Activated CD4-positive, CD25-positive, alpha-beta regulatory T cell (primary cell): ENCODE measurements at places on chromosomes 2 and 18.

- no peak for DNase-seq
These were observed 87.5 kb downstream of the CCDC85A start for GRCh38 chr2:56271275-56271674.

DNA sequence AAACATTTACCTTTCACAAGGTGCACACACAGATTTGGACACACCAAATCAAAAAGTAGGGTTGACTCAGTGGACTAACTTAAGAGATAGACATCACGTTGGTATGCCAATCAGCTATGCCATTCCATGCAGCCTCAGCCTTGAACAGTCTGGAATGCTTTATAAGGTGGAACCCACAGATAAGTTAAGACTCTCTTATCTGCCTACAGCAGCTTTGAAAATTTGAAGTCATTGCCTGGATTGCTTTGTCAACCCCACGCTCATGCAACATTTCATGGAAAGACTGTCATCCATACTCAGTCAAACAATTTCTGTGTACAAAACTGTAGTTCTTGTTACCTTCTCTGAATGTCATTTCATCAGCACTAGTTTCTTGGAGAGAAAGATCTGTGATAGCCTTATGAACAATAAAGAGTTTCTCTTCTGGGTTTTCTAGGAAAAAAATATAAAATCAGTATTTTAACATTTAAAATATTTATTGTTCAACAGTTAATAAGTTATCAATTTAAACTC is 1.2 kb downstream of the ERMN start:
- no peak for DNase-seq

DNA sequence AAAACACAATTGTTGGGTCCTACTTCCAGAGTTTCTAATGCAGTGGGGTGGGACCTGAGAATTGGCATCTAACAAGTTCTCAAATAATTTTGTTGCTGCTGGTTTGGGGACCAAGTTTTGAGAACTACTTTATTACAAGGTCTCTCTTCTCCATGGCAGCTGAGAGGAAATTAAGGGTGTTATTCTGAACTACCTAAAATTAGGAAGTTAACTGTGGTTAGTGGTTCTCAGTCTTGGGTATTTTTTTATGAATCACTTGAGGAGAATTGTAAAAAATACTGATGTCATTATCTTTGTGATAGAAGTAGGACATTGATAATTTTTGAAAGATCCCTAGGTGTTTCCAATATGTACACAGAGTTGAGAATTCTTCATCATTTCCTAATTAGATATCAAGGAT is 210.2 kb downstream of the MC4R start:
- no peak for DNase-seq

DNA sequence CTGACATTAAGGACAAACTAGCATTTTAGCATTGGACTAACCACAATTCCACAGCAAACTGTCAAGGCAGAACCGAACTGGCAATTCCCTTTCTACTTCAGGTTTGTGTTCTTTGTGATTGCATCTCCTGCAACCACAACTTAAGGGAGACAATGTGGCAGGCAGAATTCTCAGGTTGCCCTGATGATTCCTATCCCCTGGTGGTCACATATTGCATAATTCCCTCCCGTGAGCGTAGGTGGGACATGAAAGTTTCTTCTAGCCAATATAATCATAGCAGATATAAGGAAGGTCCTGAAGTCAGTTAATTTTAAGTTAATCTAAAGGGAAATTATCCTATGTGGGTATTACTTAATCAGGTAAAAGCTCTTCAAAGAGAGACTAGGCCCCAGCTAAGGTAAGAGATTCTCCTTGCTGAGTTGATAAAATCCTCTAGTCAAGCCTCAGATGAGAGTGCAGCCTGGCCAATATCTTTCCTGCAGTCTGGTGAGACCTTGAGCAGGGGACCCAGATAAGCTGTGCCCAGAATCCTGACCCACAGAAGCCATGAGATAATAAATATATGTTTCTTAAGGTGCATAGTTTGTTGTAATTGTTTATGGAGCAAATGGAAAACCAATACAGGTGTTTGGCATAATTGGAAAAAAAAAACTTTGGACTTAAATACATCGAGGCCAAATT is 45.9 kb upstream of the TNP1 start:
- no peak for DNase-seq

- DNase-seq: no peak
These were observed 25.0 kb downstream of the SH3YL1 start for GRCh38 chr2:238869-239268.

DNA sequence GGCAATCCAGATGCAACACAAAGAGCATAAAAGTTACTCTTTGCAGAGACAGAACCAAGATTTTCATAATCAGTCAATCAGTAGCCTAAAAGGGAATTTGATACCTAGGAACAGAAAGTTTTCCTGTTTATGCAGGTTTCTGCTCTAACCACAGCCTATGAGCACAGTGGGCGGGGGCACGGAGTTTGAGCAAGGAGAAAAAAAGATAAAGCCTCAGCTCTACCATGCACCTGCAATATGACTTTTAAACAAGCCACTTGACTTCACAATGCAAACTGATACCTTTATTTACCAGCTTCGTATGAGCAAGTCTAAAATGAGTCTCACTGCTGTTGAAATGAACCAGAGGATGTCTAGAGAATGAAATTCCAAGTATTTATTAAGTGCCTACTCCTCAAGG is 5.6 kb upstream of the LRATD1 start:
- no peak for DNase-seq

DNA sequence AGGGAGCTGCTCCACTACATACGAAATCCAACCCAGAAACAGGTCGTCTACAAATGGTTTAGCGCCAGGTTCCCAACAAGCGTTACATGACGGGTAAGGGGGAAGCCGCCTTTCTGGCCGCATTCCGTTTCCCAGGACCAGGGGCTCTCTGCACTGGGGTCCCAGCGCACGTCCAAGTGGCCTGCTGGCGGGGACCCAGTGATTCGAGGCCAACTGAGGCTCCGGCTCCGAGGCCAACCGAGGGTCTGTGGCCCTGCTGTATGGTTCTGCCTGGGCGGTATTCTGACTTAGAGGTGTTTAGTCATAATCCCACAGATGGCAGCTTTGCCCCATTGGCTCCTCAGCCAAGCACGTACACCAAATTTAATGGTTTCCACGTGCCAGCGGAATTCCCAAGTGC is 127.2 kb downstream of the PKP4 start:
- DNase-seq: no peak

- DNase-seq: no peak
These were observed 20.4 kb downstream of the STAM2 start for GRCh38 chr2:152155209-152155608.

DNA sequence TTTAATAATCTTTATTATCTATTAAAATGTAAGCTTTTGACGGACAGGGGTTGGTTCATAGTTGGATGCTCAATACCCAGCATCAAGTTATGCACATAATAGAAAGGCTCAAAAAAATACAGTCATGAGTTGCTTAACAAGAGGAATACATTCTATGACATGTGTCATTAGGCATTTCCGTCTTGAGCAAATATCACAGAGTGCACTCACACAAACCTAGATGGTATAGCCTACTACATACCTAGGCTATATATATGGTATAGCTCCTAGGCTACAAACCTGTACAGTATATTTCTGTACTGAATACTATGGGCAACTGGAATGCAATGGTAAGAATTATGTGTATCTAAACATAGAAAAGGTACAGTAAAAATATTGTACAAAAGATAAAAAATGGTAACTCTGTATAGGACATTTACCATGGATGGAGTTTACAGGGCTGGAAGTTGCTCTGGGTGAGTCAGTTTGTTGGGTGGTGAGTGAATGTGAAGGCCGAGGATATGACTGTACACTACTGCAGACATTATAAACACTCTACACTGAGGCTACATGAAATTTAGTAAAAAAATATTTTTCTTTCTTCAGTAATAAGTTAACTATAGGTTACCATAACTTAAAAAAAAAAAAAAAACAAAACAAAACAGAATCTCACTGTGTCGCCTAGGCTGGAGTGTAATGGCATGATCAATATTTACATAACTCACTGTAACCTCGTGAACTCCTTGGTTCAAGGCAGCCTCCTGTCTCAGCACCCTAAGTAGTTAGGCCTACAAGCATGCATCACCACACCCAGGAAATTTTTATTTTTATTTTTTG is 201.2 kb downstream of the NBAS start:
- DNase-seq: no peak

- peak; percentile 36 for DNase-seq
These were observed 207.9 kb downstream of the ARL4C start for GRCh38 chr2:234288974-234289455.

DNA sequence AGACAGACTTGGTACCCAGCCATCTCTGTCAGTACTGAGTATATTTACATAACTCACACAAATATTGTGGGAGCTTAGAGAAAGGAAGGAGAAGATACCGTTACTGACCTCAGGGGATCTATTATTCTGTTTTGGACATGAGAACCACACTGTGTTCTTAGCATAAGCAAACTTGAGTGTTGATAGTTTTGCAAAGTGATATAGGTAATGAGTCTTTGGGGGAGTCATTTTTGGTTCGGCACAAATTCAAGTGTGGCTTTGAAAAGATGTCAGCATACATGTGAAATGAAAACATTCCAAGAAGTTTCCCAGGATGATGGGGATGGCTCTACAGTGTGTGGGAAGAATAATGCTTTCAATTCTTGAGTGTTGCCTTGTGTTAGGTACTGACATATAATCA is 24.1 kb downstream of the SMARCAL1 start:
- no peak for DNase-seq

- no peak for DNase-seq
These were observed 268.4 kb downstream of the GPD2 start for GRCh38 chr2:156704617-156705016.

- DNase-seq: no peak
These were observed 21.2 kb upstream of the IKZF2 start for GRCh38 chr2:213172641-213173040.

- DNase-seq: peak; percentile 41
These were observed 19.1 kb upstream of the SLC20A1 start for GRCh38 chr2:112626604-112627059.

DNA sequence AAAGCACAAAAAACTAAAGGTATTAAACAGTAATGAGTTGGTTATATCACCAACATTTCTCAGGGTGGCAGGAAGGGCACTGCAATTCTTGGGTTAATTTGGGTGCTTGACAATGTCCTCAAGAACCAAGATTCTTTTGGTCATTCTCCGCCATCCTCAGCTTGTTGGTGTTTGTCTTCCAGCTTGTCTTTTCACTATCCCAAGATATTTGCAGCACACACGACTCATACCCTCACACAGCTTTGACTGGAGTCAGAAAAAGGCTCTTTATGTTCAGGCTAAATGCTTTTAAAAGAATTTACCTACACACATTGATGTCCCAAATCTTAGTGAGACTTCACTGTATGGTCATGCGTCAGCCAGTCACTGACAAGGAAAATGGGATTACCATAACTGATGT is 12.5 kb downstream of the GREB1L start:
- no peak for DNase-seq

- no peak for DNase-seq
These were observed 123.8 kb downstream of the AKAIN1 start for GRCh38 chr18:5073026-5073944.

GRCh38 chr2:70484086-70484485 is 69.5 kb downstream of the TGFA start:
- no peak for DNase-seq

- no peak for DNase-seq
These were observed 915 bp downstream of the CROCC2 start for GRCh38 chr2:240906911-240907590.

GRCh38 chr2:1492711-1493430 is 79.6 kb downstream of the TPO start:
- DNase-seq: no peak

DNA sequence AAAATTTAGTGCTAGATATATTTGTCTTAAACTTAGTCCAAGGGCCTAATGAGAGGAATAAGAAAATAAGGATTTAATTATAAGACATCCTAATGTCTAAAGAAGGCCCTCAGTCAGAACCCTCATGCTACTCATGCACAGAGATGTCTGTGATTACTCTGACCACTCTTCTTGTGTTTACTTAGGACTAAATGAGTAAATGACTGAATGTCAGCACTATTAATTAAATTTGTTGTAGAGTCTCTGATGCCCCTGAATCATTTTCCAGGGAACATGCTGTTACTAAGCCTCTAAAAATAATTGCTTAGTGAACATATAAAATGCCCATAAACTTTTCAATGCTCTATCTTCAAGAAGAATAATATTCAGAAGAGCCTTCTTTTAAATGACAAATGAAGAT is 32.4 kb downstream of the GULP1 start:
- no peak for DNase-seq

GRCh38 chr2:210224941-210225672 is at the start of gene ACADL:
ACADL (minus strand) TSS chr2:210225447; CDS start chr2:210225263, 184 bp downstream.
- DNase-seq: no peak

GRCh38 chr2:200490001-200490400 is 19.9 kb downstream of the KCTD18 start:
- no peak for DNase-seq

GRCh38 chr2:123086613-123087385 is 938.3 kb upstream of the CNTNAP5 start:
- DNase-seq: no peak

- DNase-seq: no peak
These were observed 52.7 kb downstream of the FHOD3 start for GRCh38 chr18:36350251-36350651.

GRCh38 chr2:2174956-2175355 is 156.1 kb downstream of the MYT1L start:
- DNase-seq: no peak

- DNase-seq: no peak
These were observed 71.2 kb downstream of the EIF2AK3 start for GRCh38 chr2:88556026-88556425.

GRCh38 chr2:235011607-235011928 is 59.8 kb downstream of the SH3BP4 start:
- no peak for DNase-seq

DNA sequence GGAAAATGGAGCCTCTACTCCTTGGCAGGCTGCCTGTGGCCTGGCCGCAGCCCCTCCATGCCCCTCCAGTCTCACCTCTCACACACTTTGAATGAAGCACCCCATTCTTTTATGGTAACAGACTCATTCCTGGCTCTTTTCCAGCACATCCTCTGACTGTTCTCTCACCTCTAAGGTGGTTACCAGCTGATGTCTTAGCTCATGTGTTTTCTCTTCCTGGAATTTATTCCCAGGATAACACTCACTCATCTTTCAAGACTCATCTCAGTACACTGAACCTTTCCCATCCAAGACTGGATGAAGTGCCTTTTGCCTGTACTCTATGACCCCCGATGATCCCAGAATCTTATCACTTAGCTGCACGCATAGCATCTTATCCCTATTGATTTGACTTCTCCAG is 50.6 kb downstream of the SLC9A4 start:
- no peak for DNase-seq

DNA sequence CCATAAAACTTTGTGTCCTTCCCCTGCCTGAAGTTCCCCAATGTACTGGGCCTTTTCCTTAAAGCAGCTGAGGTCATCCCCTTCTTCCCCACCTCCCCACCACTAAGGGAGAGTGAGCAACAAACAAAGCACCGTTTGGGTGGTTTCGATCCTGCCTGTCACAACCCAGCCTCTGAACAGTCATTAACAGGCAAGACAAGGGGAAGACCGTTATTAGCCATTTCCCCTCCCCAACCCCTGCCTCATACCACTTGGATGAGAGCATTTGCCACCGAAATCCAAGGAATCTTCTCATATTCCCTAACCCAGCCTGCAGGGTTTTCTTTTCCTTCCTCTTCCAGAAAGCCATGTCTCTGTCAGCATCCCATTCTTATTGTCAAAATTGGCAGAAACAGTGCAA is 65.6 kb downstream of the STRADB start:
- no peak for DNase-seq

- no peak for DNase-seq
These were observed 101.8 kb upstream of the ERBB4 start for GRCh38 chr2:212640428-212640827.
